Glomerular endothelial cell (primary cell): ENCODE measurements at places on chromosomes 5 and 9. TPM values are rescaled to one million over a fixed set of nuclear protein-coding genes. Genes with fewer than 3 reads are reported as not detected.

DNA sequence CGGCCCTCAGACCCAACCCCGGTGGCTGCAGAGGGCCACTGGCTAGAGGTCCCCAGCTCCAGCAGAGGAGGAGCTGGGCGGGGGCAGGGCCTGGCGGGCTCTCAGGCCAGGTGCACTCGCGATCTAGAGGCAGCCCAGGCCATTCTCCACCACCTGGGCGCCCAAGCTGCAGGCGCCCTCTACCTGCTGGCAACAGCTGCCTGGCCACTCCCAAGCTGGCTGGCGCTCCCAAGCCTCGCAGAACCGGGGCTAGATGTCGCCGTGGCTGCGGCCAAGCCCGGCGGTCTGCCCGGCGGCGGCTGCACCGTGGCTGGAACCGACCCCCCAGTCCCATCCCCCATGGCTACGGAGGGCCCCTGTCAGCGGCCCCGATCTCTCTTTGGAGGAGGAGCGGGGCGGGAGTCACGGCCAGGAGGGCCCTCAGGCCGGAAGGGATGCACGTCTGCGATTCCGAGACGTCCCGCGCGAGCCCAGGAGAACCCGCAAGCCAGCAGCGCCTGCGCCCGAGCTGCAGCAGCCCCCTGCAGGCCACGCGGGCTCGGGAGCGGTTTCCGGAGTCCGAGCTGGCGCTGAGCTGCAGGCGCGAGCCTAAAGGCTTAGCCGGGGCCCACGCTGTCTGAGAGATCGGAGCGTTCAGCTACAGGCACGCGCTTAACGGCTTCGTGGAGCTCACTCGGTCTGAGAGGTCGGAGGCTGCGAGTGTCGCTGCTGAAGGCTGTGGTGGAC, 44.3 kb upstream of the BICD2 start:
- DNase-seq = no peak

- no peak for DNase-seq
Observed at GRCh38 chr9:135908093-135908753, 877 bp upstream of the CAMSAP1 start.

The PCDHGA6 gene
- 4.5 and 6.6 TPM in 2 replicates for total RNA-seq

- DNase-seq = no peak
Observed at GRCh38 chr9:6692881-6693361, 47.4 kb upstream of the GLDC start.

The ENHO gene
- not detected in 2 replicates for total RNA-seq

The OTULINL gene
- total RNA-seq = 0.34 and 1.4 TPM in 2 replicates

The HARS2 gene
- total RNA-seq = 28.4 and 32.1 TPM in 2 replicates

The NAIP gene
- 1.8 and 4.6 TPM in 2 replicates for total RNA-seq

- DNase-seq = no peak
Observed at GRCh38 chr9:78437806-78438205, 140.9 kb downstream of the PSAT1 start.

- DNase-seq = no peak
Observed at GRCh38 chr5:89758146-89758545, 651.4 kb downstream of the CETN3 start.

DNA sequence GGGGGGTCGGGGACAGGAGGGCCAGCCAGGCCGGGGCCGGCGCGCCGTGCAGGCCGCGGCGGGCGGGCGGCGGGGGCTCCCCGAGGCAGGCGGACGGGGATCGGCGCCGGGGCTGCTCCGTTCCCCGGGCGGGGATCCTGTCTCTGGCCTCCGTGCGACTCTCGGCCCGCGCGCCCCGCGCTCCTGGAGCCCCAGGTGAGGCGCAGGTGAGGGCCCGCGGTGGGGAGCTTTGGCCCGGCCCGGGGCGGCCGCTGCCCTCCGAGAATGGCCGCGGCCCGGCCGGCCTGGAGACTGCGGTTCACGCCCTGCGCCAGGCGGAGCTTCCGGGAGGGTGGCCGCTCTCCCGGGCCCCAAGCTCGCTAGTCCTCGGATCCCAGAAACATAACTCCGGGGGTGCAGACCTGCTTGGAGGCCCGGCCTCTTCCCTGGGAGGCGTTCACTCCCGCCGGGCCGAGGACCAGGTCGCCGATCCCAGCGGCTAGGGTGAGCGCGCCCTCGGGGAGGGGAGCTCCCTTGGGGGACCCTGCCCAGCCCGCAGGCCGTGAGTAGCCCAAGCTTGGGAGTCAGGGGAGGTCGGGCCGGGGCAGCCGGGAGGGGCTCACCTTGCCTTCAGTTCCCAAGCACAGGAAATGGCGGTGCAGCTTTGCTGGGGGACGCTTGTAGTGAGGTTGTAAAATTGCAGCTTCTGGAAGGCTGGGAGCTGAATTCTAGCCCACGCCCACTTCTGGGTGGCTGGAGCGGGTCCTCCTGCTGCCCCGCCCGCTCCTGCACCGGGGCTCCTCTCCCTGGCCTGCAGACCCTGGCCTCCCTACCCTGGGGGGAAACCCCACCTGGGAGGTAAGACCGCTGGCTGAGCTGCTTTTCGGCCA, 723 bp downstream of the PPP1R26 start:
- DNase-seq = no peak

DNA sequence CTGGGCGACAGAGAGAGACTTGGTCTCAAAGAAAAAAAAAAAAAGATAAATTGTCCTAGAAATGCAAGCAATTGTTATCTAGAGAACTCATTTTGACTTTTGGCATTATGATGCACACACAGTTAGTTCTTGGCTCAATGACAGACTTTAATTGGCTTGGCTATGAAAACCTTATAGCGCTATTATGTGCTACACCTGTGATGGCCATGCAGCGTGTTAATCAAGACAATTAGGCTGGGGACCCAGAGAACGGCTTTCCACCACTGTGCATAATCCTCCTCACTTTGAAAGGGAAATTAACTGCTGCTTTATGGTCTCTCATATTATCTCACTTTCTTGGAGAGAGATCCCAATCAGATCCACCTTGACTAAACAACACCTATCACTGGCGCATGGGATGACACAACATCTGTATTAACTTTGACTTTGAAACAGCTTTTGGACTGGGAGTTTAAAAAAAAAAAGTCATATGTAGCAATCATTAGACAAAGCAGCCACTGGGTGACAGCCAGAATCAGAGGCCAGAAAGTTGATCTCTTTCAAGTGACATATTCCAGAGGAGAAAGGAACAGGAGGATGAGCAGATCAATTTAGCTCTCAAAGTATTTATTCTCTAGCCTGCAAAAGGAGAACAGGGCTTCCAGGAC, 132.5 kb downstream of the PPP2R2B start:
- DNase-seq = no peak

DNA sequence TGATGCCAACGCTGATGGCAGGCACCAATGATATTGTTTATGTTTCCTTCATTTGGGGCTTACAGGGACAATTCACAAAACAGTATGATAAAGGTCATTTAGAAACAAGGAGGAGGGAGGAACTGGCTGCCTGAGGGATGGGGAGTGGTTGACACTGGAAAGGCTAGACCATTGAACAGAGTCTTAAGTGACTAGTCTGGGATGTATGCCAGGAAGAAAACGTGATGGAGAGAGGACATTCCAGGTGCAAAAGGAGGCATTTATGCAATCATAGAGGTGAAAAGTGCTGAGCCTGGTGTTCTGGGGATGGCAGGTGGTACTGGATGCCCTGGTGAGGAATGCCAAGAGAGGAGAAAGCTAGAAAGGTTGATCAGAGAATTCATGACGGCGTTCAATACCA, 153.4 kb downstream of the ZNF462 start:
- DNase-seq = no peak

GRCh38 chr9:110217656-110218099, 9.7 kb upstream of the C9orf152 start:
- peak; percentile 31 for DNase-seq

DNA sequence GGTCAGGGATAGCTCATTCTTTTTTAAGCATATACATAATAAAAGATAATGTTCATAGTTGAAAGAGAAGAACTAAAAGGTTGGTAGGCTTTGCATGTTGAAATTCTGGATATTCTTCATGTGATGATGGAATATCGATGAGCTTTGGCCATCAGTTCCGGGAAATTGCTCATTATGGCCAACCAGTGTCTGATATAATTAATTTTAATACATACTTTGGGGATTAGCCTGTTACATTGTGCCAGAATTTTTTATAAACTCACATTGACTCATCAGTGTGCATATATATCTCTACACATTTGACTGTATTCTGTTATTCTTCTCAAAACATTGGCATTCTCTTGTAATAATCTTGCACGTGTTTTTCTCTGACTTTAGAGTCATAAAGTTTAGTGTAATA, 84.3 kb downstream of the NNT start:
- no peak for DNase-seq

GRCh38 chr9:33697171-33697570, 98.2 kb upstream of the PRSS3 start:
- no peak for DNase-seq

DNA sequence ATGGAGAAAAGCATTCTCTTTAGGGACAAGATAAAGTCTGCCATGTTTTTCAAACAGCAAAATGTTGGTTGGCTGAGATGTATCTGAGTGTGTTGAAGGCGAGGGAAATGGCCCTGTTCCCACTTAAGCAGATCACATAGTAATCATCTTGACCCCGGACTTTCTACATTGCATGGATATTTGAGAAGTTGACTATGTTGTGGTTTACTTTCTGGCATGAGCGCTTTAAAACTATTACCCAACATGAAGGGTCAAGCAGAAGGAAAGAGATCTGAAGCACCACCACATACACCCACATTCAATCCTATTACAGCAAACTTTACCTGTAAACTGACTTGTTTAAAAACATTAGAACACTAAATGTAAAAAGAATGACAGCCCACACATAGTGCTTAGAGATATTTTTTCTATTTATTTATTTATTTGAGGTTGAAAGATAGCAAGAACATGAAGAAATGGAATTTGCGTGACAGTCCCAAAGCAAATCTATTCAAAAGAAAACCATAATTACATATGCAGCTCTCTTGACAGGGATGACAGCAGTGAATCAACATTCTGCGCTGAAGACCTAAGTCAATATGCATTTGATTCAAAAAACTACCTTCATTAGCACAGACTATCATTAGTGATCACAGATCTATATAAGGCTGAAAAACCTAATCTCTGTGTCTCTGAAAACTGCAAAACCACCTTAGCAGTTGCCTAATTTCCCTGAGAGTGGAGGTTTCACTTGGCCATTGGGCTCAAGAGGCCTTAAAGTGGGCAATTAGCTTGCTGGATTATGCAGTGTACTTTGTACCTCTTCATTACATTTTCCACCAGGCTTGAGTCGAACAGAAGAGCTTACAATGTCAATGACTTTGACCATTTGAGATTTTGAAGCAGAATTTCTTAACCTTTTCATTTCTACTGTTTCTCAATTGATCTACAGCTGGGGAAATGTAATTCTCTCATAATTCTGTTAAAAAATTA, 195.0 kb downstream of the PDE4D start:
- DNase-seq = no peak

The APBA1 gene
- 10.1 and 15.2 TPM in 2 replicates for total RNA-seq

- DNase-seq = no peak
Observed at GRCh38 chr9:127903557-127904475, 4.4 kb upstream of the ST6GALNAC6 start.

- DNase-seq = no peak
Observed at GRCh38 chr5:157563929-157564716, 11.5 kb downstream of the ADAM19 start.

The POLR1E gene
- total RNA-seq = 12.3 and 14.8 TPM in 2 replicates

The WHRN gene
- 0.68 and 1.9 TPM in 2 replicates for total RNA-seq

DNA sequence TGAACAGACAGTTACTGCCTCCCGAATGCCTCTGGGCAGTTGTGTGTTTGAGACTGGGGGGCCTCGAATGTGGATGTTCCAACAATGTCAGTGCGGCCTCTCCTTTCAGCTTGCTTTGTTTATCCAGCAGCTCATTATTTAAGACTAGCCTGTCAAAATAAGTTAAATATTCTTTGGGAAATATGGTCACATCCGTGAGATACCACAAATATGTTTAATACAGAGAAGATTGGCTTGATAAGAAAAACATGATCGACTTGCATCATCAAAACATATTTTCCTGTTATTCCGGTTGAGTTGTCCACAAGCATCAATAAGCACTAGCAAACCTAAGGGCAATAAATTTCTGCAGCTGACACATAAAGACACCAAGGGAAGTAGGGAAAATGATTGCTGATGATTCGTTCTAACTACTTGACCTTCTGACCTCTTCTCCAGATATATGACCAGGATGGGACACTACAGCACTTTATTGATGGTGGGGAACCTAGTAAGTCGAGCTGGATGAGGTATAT, 66.5 kb downstream of the PRDM6 start:
- DNase-seq = no peak

The LECT2 gene
- not detected in 2 replicates for total RNA-seq

DNA sequence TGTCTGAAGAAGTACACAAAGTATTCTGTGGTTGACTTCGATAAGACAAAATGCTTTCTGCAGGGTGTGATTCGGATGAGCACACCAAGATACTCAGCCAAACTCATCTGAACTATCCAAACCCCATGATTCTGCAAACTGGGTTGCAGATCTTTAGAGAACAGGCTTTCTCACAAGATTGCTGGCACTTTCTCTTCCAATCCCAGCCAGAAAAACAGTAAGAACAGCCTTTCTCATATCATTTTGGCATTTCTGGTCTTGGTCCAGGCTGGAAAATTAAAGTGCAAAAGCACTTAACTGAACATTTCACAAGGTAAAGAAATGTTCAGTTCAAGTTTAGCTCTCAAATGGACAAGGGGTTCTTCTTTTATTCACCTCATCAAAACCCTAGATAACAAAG, 269.1 kb downstream of the NR2F1-AS1 start:
- DNase-seq = no peak

The PROP1 gene
- not detected in 2 replicates for total RNA-seq

DNA sequence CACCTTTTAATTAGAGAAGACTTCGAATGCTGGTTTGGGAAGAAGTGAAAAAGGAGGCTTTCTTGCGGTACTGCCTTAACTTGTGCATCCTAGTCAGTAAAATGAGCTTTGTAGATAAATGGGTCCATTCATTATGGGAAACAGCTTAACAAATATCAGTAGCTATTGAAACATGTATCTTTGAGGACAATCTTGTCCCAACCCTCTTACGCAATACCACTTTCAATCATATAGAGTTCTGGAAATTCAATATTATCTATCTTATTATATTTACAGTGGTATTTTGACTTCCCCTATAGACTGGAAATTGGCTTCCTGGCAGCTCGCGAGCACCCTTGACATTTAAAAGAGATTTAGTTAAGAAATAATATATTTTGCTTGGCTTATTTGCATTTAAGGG, 565.8 kb upstream of the NUDT12 start:
- DNase-seq = no peak
